ENCODE measurements at places on chromosomes 1 and 21. TPM values are rescaled to one million over a fixed set of nuclear protein-coding genes. Genes with fewer than 3 reads are reported as not detected.

Gene C21orf91
- 5.6 TPM for total RNA-seq

Gene FCAMR
- total RNA-seq, result not detected

Gene ERO1B
- 11.9 TPM for total RNA-seq

Gene FNDC10
- total RNA-seq, result 8.0 TPM

Gene TNFAIP8L2
- not detected for total RNA-seq

Gene LEPR
- 11.6 TPM for total RNA-seq

Gene FRRS1
- total RNA-seq, result 1.3 TPM

Gene IL19
- not detected for total RNA-seq

Gene HSD3B2
- total RNA-seq, result not detected

Gene LHX8
- not detected for total RNA-seq

GRCh38 chr21:43731476-43731875 lies 12.5 kb downstream of the PDXK start:
- no peak for DNase-seq

GRCh38 chr1:32753532-32754316 lies 51.2 kb upstream of the SYNC start:
- no peak for DNase-seq

- no peak for DNase-seq
Observed at GRCh38 chr1:79198832-79199231, 192.3 kb upstream of the ADGRL4 start.

- no peak for DNase-seq
Observed at GRCh38 chr1:29629401-29629800, 393.1 kb downstream of the PTPRU start.

- DNase-seq, result no peak
Observed at GRCh38 chr21:14589855-14590563, 43.9 kb upstream of the SAMSN1 start.

- no peak for DNase-seq
Observed at GRCh38 chr1:91572044-91572443, 71.4 kb downstream of the CDC7 start.

- no peak for DNase-seq
Observed at GRCh38 chr1:148318123-148318903, 164.8 kb downstream of the PPIAL4G start.

GRCh38 chr21:34023691-34024373 lies 49.5 kb upstream of the MRPS6 start:
- no peak for DNase-seq

GRCh38 chr1:98327220-98327861 lies 334.2 kb upstream of the SNX7 start:
- no peak for DNase-seq

GRCh38 chr1:29732453-29732852 lies 496.1 kb downstream of the PTPRU start:
- no peak for DNase-seq

DNA sequence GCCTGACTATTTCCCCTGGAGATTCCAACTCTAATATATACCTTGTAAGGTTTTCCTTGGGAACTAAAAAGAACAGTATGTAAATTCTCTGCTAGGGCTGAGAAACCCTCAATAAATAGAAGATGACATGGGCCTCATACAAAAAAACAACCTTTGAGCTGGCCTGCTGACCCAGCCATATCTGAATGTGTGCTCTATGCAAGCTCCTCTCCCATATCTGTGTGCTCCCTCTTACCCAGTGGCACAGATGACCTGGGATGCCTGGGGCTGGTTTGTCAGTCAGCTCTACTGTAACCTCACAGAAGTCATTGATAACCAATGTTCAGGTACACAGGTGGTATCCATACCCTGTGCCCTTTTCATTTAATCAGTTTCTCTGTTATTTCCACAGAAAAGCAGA lies 329.2 kb downstream of the SEC16B start:
- no peak for DNase-seq

- DNase-seq, result no peak
Observed at GRCh38 chr1:185069202-185069772, 23.9 kb downstream of the RNF2 start.

GRCh38 chr1:153791648-153792253 lies 16.5 kb downstream of the SLC27A3 start:
- no peak for DNase-seq

- DNase-seq, result no peak
Observed at GRCh38 chr1:9784508-9785133, 39.1 kb downstream of the CLSTN1 start.

DNA sequence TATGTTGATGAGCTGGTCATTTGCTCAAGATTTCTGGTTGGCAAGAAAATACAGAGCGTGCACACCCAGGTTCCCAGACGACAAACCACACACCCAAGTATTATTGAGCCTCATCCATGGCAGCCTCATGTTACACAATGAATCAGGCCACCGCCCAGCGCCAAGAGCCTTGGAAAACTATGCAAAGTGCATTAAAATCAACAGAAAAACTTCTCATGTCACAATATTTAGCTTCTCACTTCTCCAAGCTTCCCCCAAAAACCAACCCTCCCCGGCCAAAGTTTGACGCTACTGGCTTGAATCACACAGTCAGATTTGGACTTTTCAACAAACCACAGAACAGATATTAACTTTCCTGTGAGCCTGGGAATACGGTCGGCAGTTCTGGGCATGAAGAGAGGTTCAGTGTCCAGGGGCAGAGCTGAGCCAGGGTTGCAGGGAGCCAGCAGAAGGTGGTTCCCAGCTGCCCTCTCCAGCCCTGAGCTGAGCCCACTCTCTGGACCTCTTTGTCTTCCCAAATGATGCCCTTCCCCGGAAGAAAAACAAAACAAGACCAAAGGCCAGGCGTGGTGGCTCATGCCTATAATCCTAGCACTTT lies 71.1 kb downstream of the SETD4 start:
- no peak for DNase-seq

DNA sequence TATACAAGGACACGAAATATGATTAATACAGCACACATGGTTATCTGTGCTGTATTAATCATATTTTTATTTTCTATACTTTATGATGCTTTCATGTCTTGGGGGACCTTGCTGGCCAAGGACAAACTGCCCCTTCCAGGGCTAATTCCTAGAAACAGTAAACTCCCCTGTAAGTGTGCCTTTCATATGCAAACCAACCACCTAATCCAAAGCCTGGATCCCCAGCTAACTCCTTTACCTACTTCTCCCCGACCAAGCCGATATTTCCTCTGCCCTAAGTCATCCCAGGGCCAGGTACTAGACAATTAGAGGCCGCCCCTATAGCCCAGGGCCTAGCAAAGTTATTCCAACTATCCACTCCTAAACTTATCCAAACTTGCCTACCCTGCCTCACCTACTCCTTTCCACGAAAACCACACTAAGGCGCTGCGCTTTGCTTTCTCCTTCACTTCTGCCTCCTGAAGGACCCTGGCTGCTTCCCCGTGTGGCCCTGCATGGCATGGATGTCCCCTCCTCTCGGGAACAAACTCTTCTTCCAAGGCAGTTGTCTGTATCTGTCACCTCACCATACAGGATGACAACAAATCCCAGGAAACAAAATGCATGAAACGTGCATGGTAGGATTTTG lies 10.2 kb downstream of the SH3BP5L start:
- no peak for DNase-seq

- no peak for DNase-seq
Observed at GRCh38 chr1:4395158-4395557, 259.3 kb upstream of the AJAP1 start.

DNA sequence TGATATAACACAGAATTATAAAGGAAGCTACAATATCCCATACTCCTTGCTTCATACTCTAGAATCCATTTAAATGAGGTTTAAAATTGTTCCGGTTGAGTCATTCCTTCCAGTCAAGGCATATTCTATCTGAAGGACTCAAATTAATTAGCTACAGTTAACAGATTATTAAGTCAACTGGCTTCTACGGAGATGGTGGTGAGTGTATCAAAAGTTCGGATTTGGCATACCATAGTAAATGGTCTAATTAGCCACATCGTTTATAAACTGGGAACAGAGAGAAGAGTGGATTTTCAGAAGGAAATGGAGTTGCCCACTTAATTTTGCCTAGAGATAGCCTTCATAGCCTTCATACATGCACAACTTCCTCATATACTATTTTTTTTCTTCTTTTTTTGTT lies 1095.3 kb downstream of the TTLL7 start:
- DNase-seq, result no peak

GRCh38 chr1:92217721-92218120 lies at the start of gene C1orf146:
Gene C1orf146, plus strand, starts transcription at chr1:92217915. Its CDS starts 13,506 bp downstream, at chr1:92231421.
- no peak for DNase-seq

GRCh38 chr1:55217226-55217986 lies 2.2 kb upstream of the USP24 start:
- no peak for DNase-seq
